Activated CD4-positive, alpha-beta T cell treated with anti-CD3 and anti-CD28 coated beads, Interleukin-10, Interleukin-2, amounts not matched to agents 100 ng/mL and 50 ng/mL, durations not matched to agents 16 hours and 8 hours (primary cell): ENCODE measurements at places on chromosomes 13 and 19.
A peak's percentile ranks its signal among the peaks of the same experiment; 100 is the strongest.

DNA sequence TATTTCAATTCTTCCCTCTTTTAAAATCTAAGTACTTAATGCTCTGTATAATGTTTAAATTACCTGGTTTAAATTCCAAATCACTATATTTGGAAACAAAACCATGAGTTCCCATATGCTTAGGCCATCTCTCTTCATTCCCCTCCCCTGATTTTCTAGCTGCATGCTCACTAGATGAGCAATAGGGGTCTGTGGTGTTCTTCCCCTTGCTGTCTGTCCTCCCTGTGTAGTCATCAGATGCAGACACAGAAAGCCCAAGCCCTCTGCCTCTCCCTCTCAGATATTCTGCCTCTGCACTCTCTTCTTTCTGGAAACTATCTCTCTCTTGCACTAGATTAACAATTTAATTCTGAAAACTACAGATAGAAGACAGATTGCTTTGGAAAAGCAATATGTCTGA lies 1730.2 kb downstream of the OLFM4 start:
- DNase-seq = no peak

GRCh38 chr19:18060472-18060871 lies 26.3 kb downstream of the IL12RB1 start:
- no peak for DNase-seq

DNA sequence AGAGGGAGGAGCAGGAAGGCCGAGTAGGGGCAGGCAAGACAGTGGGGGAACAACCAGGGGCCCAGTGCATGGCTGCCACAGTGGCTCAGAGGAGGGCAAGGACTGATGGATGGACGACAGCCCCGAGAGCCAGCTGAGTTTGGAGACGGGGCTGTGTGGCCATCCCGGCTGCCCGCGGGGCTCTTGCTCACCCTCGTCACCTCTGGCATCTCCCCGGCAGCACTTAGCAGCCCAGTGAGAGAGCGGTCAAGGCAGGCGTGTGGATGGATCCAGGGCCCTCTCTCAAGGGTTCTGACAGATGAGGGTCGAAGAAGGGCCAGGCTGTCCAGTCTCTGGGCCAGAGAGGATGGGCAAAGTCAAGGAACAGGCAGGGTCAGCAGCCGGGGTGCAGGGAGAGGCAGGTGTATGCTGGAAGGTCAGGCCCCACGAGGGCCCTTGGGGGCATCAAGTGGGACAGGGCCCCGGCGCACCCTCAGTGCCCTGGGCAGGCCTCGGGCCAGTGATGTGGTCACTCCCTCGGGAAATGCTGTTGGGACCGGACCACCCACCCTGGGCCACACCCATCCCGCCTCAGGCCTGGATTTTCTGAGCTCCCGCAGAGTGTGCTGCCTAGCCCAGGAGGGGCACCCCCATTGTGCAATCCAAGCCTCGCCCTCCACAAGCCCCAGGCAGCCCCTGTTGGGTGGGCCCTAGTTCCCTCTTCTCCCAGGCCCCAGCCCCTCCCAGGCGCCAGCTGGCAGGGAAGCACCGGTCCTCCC lies 56.4 kb upstream of the TPM4 start:
- DNase-seq = no peak

- no peak for DNase-seq
These were observed 27.6 kb downstream of the DNAJC3 start for GRCh38 chr13:95704510-95704909.

- no peak for DNase-seq
These were observed 116.8 kb downstream of the DNAJC3 start for GRCh38 chr13:95793781-95794180.

GRCh38 chr19:32829345-32829896 lies 40.1 kb downstream of the SLC7A9 start:
- DNase-seq = peak; percentile 31

GRCh38 chr13:34521171-34521570 lies 420.9 kb upstream of the NBEA start:
- DNase-seq = no peak

- DNase-seq = no peak
These were observed 356.5 kb downstream of the NALCN start for GRCh38 chr13:101059793-101060192.

- DNase-seq = no peak
These were observed 23.5 kb upstream of the SLC15A1 start for GRCh38 chr13:98775844-98776598.

DNA sequence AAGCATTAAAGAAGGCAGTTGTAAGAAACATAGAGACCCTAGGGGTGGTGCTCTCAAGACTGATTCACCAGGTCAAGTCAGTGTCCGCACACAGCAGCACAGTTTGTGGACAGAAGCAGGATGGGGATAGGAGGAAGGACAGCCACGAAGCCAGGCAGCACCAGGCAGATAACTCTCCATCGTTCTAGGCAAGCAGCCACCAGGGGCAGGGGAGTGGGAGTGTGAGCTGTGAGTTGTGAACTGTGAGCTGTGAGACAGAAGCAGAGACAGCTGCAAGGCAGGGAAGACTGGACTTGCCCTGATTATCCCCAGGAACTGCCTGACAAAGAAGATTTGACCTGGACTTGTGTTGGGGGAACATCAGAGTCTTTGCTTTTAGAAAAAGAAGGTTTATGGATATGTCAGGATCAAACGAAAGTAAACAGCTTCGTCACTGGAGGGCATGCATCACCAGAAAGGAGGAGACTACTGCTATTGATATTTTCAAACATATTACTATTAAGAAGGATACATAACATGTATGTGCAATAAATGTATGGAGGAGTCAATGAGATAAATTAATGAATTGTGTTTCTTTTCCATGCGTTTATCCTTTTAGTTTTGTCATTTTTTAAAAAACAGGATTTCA lies 286.1 kb downstream of the IRS2 start:
- DNase-seq = no peak

DNA sequence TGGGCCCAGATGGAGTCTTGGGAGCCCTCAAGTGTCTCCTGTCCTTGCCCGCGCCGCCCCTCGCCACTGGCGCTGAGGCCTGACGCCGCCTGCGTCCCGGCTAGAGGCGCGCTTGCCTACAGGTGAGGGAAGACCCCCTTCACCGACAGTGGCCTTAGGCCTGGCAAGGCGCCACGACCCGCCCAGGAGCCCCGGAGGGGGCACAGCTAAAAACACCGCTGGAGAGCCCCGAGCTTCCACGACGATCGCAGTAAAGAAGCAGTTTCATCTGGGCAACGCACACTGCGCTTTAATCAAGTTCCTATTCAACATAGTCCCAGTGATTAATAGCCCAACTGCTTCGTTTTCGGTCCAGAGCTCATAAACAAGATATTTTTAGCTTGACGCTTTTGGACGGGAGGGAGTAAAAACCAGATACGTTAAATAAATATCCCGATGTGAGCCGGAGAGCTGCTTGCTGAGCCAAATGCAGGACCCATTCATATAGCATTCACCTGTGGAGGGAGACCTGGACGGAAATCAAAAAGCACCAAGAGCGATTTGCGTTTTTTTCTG lies 1.5 kb upstream of the CEBPA start:
- DNase-seq = no peak

- DNase-seq = no peak
These were observed 1.9 kb downstream of the NFKBID start for GRCh38 chr19:35898499-35898809.

DNA sequence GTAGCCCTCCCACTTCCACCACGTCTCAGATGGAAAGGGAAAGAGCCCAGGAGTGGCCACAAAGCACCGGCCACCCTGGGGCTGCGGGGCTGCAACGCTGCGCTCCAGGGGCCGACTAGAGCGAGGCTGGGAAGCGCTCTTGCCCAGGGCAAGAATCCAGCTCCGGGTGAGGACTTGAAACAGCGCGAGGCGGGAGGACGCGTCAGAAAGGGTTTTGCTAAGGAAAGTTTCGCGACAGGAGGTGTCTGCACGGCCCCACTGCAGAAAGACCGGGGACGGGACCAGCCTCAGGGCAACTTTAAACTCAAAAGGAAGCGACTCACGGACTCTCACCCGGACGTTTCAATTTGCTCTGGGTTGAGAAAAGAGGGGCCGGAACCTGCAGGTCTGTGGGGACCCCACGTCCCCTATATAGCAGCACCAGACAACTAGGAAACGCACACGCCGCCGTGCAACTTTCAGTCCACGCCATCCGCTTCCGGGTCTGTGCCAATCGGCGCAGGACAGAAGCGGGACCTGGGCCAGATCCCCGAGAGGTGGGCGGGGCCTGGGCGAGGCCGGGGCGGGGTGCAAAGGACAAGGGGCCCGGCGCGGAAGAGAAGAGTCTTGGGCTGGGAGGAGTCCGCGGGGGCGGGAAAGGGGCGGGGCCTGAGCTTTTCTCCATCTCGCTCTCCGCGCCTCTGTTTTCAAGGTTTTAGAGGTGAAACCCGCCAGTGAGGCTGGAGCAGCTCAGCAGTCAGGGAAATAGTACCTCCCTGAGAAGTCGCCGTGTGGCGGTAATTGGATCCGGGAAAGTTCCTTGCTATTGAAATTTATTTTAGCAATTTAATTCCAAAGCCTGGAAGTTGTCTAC lies at the start of gene ZNF816:
Gene ZNF816 (minus strand): TSS at position 488 of the 853 bp plus-strand sequence. CDS start 6,792 bp downstream, outside the sequence.
- DNase-seq = peak; percentile 96

GRCh38 chr13:111861766-111862366 lies 205.1 kb upstream of the SOX1 start:
- DNase-seq = no peak

DNA sequence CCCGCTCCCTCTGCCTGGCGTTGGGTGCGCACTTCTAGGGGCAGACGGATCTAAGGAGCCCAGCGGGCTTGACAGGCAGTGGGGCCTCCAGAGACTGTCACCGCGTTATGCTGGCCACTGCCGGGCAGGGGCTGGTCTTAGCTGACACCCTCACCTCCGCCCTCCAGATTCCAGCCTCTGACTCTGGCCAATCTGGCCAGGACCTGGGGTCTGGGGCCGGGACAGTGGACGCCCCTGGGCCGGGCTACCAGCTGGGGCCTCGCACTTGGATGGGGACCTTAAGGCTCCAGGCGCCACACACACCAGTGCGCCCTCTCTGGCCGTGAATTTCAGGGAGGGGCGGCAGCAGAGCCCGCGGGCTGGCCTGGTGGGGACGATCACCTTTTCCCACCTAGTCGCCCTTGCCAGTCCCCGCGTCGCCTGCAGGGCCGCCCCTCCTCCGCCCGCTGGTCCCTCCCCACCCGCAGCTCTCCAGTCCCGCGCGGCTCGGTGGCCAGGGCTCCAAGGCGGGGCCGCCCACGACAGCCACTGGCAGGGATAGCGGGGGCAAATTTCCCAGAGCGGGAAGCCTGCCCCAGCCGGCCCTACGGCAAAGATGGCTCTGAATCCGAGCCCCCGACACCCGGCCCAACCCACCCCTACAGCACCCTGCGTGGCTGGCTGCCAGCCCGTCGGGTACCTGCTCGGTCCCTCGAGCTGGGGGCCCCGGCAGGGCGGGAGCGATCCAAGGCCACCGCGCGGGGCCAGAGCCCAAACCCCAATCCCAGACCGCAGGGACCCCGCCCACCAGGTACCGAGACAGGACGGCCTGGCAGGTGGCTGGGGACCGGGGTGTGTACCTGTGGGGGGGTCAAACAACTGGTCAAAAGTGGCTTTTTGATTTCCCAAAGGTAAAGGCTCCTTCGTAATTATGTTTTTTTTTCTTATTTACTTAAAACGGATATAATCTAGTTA lies 6.1 kb upstream of the ZNF98 start:
- DNase-seq = no peak

DNA sequence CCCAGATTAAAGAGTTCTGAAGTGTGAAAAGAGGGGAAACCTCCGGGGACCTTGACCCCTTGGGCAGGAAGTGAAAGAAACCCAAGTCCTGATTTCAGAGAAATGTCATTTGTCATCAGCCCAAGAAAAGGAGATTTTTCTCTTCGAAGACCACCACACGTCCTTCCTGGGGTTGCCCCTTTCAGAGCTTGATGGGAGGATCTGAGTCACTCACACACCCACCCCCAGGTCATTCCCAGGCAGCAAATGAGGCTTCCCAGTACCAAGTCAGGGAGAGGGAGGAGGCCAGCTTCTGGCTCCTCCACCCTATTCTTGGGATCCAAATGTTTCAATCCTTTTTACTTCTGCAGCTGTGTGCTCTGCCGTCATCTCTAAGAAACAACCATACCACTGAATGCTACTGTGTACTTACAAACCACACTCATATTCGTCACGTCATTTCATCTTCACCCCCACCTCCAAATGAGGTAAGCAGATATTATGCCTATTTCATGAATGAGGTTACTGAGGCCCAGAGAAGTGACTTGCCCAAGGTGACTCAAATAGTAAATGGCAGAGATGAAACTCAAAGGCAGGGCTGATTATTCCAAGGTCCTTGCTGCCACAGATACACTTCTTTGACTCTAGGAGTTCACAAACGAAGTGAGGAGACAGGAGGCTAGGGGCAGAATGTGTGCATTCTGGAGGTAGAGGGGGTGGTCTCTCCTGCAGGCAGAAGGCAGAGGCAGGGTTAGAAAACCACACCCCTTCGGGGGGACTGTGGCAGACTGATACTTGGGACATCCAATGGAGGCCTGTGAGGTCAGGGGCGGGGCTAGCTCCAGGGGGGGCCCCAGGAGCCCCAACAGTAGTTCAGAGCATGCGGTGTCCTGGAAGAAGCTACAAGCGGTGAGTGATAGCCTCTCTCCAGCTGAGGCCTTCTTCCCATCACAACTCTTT lies 5.0 kb upstream of the KMT2B start:
- peak; percentile 95 for DNase-seq

DNA sequence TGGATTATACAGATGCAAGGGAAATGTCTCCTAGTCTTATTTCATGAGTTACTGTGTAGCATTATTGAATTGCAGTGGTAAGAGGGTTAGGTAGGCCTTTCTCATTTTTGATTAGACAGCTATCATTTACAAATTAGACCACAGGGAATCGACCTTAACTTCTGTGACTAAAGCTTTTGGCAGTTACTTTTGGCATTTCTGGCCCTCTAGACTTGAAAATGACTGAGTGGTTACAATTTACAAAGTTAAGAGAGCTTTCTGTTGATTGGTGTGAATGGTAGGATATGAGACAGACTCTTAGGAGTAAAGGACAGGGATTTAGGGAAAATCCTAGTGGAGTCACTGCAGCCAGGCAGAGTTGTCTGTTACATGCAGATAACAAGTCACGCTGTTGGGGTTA lies 86.1 kb downstream of the GGACT start:
- no peak for DNase-seq

- DNase-seq = no peak
These were observed 179.0 kb downstream of the NUFIP1 start for GRCh38 chr13:44810061-44810840.

DNA sequence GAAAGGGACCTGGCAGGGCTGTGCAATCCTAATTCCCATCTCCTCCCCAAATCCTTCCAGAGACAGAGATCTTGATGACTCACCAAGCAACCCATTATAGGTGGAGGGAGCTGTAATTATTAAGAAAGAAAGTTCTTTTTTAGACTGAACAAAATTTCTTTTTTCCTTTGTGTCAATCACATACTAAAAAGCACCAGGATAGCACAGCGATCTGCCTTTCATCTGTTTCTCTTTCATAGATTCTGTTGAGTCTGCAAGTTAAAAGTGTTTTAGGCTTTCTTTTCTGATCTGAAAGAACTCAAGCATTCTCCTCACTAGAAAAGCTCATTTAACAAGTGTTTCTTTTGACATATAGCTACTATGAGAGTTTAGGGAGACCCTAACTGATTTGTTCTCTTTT lies 222.8 kb downstream of the DCT start:
- no peak for DNase-seq
